ENCODE measurements at places on chromosomes 2 and 18. TPM values are rescaled to one million over a fixed set of nuclear protein-coding genes. Genes with fewer than 3 reads are reported as not detected.

The NXPH2 gene
- total RNA-seq, result 1.2 TPM

The BOK gene
- total RNA-seq, result 22.9 TPM

GRCh38 chr2:238640486-238640885 lies 207.4 kb upstream of the TWIST2 start:
- no peak for DNase-seq

The CPO gene
- not detected for total RNA-seq

DNA sequence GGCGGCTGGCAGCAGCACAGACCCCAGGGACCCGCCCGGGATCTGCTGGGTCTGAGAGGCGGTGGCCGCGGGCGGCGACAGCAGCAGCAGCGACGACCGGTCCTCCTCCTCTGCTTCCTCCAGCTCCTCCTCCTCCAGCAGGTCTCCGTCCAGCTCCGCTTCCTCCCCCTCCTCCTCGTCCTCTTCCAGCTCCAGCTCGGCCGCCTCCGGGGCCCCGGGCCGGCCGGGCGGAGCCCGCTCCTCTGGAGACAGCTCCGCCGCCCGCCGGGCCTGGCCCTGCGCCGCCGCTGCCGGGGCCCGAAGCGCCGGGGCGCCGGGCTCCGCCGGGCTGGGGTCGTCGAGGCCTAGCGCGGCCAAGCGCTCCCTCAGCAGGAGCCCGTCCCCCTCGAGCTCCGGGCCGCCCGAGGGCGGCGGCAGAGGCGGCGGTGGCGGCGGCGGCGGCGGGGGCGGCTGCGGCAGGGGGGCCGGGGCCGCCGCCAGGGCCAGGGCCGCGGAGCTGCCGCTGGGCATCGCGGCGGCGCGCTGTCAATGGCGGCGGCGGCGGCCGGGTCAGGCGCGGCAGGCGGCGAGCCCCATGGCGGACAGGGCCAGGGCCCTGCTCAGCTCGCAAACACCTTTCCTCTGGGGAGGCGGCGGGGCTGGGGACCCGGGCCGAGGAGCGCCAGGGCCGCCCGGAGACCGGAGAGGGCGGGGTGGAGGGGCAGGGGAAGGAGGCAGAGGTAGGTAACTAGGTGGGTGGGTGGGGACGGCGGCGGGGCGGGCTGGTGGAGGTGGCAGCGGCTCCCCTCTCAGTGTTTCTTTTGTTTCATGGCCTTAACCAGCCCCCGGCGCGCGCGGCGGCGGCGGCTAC lies 445 bp downstream of the MEX3C start:
- DNase-seq, result peak; percentile 50

- no peak for DNase-seq
Measured at GRCh38 chr18:8744656-8745055, 39.3 kb downstream of the MTCL1 start.

- DNase-seq, result peak; percentile 11
Measured at GRCh38 chr2:238936162-238937052, 88.5 kb downstream of the TWIST2 start.

Data from uterus (tissue), 4 donors.